ENCODE measurements at places on chromosomes 11 and 22. TPM values are rescaled to one million over a fixed set of nuclear protein-coding genes. Genes with fewer than 3 reads are reported as not detected.

DNA sequence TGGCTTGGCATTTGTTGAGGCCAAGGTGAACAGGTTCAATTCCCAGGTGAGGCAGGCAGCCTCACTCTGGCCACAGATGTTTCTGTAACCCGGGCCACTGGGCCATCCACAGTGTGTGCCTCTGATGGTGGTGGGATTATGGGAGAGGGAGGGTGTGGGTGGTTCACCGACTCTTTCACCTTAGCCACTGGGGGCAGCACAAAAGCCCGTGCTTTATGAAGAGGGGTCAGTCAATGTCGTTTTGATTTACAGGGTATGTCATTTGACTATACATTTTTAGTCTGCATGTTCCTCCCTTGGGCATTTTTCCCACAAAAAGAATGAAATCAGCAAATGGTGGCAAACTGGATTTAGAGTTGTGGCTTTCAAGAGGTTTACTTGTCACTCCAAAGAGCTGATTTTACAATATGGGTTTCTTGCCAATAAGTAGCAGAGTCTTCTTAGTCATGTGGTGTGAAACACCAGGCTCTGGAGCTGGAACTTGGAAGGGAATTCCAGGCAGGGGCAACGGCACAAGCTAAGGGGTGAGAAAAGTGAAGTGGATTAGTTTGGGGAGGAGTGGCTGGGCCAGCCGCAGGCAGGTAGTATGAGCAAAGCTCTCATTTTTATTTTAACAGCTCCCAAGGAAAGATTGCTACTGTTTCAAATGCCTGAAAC, 217.8 kb upstream of the ZBED5 start:
- no peak for DNase-seq

- no peak for DNase-seq
Measured at GRCh38 chr22:29090039-29090438, 17.2 kb downstream of the KREMEN1 start.

DNA sequence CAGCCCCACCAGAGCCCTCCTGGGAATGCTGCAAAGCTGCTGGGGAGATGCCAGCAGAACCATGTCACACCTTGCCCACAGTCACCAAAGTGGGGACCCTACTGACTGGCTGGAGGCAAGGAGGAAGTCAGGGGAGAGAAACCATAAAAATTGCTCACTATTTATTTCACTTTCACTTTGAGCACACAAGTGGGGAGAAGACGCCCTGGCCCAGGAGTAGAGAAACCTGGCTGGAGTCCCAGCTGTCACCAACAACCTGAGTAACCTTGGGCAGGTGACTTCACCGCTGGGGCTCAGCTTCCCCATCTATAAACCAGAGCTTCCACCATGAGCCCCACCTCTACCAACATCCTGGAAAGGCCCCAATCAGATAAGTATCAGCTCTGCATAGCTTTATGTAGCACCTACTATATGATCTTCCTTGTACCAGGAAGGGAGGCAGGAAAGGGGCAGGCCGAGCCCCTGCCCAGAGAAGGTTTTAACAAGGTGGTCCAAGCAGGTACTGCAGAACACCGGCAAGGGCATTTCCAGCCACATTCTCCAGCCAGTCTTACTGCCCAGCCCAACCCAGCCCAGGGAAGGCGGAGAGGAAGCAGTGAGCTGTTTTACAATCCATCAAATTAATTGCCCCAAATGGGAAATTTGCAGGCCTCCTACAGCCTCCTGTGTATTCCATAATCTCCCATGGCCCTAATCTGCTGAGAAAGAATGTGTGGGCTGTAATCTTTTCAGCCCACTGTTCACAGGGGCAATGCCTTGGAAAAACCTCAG, 27.6 kb downstream of the PLEKHA7 start:
- DNase-seq = peak; percentile 22

Gene MEI1
- total RNA-seq = 0.16 TPM

Gene TPBGL
- total RNA-seq = 0.60 TPM

Measured in WTC11 (cell line).